ENCODE measurements at places on chromosomes 6 and 20. TPM values are rescaled to one million over a fixed set of nuclear protein-coding genes. Genes with fewer than 3 reads are reported as not detected.

- no peak for DNase-seq
Observed at GRCh38 chr20:42484335-42484734, 705.4 kb downstream of the PTPRT start.

DNA sequence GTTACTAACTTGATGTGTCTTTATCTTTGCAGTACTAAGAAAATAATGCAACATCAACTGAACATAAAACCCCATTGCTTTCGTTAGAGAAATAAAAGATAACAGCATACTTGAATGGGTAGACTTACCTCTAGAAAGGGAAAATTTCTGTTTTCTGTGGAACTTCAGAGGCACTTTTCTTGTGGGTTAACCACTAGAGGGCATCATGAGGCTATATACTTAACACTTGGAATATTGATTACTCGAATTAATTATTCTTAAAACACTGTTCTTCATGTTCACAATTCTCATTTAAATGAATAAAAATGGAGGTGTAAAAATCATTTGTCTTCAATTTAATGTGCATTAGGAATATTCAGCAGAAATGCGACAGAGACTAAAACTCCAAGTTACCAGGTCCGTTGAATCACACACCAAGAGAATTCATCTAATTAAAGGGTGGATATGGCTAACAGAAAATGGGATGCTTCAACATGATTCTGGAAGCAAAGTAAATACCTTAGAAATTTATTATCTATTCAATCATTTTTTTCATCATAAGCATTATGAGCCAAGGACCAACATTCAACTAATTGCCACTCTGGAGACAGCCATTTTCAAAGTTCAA is 330.8 kb upstream of the PREP start:
- no peak for DNase-seq

DNA sequence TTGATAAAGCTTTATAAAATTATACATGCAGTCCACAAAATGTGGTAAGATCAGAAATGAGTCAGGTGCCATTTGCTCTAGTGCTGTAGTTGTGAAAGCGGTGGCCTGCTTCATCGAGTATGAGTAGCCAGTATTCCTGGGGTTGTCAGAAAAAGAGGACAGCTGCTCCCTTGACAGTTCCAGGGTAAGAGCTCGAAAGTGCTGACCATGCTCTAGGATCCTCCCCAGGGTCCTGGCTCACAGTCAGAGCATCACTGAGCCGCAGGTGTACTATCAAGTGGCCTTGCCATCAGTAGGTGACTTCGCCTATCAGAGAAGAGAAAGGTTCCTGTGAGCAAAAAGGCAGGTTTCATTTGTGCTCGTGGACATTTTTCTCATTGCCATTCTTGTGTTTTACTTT is 3.6 kb downstream of the BTBD3 start:
- no peak for DNase-seq

DNA sequence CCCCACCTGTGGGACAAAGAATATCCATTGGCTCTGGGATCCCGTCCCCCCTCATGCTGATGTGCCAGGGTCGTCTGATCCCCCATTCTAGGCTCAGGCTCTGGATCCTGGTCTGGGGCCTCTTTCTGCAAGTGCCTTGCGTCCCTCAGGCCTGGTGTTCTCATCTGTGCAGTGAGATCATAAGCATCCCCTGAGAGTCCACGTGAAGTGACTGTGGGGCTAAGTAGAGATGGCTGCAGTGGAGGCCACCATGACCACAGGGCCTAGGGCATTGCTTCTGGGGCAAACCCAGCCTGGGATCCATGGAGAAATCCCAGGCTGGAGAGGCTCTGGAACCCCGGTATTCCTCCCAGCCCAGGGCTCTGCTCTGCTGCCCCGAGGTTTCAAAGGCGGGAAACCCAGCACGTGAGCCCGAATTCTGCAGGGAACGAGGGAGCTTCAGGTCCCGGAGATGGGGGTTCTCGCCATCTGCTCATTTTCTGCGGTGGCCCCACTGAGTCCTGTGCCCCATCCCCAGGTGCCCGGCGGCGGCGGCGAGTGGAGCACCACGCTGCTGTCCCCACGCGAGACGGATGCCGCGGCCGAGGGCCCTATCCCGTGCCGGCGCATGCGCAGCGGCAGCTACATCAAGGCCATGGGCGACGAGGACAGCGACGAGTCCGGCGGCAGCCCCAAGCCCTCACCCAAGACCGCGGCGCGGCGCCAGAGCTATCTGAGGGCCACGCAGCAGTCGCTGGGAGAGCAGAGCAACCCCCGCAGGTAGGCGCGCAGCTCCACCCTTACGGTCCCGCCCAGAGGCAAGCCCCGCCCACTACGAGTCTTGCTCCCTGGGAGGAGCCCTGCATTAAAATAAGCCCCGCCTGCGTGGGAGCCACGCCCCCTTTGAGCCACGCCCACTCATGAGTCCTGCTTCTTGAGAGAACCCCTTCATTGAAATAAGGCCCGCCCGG is 105.5 kb upstream of the MYL9 start:
- DNase-seq, result peak; percentile 93

GRCh38 chr6:25447570-25447929 is 168.4 kb downstream of the CARMIL1 start:
- no peak for DNase-seq

DNA sequence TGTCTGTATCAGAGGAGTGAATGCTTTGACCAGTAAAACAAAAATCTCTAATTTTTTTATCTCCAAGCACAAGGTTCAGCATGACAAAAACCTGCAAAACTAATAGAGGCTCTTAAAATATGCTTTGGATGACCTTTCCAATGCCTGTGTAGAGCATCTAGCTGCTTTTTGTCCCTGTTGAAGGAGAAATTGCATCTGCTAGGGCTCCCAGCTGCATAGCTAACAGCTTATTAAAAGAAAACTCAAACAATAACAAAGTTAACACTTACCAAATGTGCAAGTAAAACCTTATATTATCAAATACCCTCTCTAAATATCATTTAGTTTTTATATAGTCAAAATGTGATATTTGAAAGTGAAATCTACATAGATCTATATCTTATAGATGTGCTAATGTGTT is 378.6 kb downstream of the CD109 start:
- no peak for DNase-seq

- peak; percentile 98 for DNase-seq
Observed at GRCh38 chr20:35664466-35665206, at the start of the genes CPNE1 and RBM12. TSS of gene CPNE1 (minus strand) at chr20:35664900. CDS start at chr20:35632923, 31,977 bp downstream. TSS of gene RBM12 (minus strand) at chr20:35664900. CDS start at chr20:35655322, 9,578 bp downstream.

GRCh38 chr6:100657678-100658330 is 193.1 kb upstream of the SIM1 start:
- no peak for DNase-seq

DNA sequence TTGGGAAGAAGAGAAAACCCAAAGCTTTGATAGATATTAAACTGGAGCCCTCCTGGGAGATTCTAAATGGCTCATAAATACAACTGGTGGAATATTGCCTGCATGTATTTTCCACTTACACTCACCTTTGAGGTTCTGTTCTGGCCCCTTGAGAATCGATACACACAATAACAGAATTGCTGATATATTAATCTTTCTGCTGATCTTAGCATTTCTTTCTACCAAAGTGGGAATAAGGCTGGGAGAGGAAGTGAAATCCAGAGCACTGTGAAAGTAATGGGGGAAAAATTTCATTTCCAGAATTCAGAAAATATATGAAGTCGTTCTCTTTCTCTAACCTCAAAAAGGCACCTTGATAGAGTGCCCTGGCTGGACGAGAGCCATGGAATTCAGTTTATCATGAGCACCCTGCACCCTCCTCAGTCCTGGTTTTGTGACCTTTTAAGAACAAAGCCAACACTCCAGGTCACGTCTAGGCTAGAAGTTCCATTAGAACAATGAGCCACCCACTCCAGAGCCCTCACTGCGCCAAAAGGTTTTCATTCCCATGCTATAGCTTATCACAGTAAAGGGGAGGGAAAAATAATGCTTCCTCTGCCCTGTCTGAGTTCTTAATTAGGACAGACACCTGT is 244.5 kb downstream of the CD83 start:
- DNase-seq, result no peak

DNA sequence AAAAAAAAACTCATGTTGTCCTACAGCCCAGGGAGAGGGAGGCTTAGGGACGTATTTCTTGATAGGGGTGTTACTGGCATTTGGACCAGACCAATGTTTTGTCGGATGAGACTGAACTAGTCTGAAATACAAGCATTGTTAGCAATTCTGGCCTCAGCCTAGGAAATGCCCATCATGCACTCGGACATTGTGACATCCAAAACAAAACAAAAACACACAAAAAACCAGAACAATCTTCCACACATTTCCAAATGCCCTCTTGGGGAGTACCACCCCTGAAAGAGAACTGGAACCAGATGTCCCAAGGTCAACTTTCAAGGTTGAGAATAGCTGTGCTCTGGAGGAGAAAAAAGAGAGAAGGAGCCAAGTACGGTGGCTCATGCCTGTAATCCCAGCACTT is 299.1 kb upstream of the JARID2 start:
- DNase-seq, result no peak

DNA sequence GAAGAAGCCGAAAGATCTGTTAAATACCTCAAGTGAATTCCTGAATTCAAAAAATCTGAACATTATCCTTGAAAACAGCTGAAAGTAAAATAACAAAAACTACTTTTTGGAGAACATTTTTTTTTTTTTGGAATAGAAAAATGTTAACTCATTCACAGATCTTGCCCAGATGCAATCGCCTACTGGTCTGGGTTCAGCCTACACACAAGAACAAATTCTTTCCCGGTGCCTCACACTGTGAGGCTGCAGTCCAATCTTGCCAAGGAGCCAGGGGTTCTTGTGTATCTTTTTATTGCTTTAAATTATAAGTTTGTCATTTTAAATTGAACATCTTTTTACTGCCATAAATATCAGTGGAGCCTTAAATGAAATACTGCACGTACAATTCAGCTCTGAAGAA is 41.2 kb upstream of the TMEM200A start:
- no peak for DNase-seq

DNA sequence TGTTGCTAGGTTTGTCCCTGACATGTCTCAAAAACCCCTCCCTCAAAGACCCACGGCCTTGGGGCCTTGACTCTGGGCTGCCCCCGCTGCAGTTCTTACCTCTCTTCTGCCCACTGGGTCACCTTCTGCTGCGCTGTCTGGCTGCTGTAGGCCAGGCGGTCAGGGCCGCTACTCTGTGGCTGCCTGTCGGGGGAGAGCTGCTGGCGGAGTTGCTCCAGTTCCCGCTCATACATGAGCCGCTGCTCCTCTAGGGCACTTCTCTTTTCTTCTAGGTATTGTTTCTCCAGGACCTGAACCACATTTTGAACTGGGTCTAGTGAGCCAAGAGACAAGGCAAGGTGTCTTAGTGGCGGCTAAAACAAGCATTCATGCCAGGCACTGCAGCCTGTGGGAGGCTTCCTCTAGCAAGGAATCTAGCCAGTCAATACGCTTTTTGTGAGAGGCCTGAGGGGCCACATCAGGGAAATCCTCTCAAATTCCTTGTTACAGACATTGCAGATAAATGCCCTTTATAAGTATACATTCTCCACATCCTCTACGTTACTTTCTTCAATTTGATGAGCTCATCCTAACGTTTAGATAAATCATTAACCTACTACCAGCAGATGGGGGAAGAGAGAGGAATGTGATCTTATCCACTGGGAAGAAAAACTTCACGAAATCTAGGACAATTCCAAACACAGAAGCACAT is 110.3 kb upstream of the NUP153 start:
- DNase-seq, result no peak

DNA sequence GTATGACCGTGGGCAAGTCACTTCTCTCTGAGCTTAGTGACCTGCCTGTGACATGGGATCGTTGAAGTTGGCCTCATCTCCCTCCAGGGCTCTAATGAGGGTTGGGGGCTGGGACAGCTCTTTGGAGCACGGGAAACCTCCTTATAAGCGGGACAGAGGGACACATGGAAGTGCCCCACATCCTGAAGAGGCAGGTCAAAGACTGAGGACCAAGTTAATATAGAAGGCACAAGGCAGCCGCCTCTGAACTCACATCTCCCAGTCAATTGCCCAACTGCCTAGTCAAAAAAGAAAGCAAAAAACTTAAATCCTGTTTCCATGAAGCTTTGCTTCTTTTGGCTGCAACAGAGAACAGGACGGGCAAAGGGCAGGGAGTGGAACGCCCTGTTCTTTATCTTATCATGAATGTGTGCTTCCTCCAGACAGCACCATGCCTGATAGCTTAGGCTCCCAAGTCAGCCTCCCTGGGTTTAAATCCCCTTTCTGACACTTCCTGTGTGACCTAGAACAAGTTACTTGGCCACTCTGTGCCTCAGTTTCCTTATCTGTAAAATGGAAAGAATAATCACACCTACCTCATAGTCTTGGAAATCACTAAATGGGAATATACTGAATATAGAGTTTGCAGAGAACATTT is 27.1 kb downstream of the LBP start:
- DNase-seq, result no peak

- DNase-seq, result peak; percentile 57
Observed at GRCh38 chr20:46111028-46111835, 6.9 kb upstream of the CD40 start.

DNA sequence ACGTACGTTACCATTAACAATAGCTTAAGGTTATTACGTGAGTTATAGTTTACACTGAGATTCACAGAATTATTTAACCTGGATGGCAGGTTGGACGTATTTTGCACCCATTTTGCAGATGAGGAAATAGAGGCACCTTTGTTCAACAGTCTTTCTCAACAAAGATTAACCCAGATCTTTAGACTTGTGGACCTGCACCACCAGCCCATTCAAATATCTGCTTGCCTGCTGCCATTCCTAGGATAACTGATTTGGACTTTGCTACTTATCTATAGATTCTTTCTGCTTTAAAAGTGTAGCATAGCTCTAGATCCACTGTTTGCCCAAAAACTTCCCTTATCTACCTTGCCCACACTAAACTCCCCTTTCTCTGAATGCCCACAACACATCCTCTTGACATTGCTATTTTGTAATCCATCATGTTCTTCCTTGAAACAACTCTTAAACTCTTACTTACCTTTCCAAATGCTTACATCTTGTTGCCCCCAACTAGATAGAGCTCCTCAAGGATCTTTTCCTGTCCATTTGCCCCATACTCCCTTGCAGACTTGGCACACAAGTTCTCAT is 56.4 kb upstream of the TNFAIP3 start:
- DNase-seq, result no peak

DNA sequence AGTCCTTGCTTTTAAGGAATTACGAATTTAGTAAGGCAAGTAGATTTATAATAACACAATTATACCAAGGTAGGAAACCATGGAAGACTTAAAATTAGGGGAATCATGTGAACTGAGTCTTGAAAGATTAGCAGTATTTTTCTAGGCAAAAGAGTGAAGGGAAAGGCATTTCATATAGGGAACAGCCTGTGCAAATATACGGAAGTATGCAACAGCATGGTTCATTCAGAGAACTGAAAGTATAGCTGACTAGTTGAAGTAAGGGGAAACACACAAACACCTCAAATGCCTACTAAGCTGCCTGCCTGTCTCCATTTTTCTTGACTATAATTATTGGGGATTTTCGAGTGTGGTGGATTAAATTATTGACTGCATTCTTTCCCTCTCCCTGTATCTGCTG is 39.0 kb upstream of the ECHDC1 start:
- no peak for DNase-seq

- DNase-seq, result no peak
Observed at GRCh38 chr6:54299542-54300269, 8.5 kb upstream of the TINAG start.

Gene EFCAB8
- 0.81 TPM for total RNA-seq

Gene SNAP91
- 4.0 TPM for total RNA-seq

Data from posterior vena cava (tissue), 2 donors.